ENCODE measurements at places on chromosomes 6 and 20.

DNA sequence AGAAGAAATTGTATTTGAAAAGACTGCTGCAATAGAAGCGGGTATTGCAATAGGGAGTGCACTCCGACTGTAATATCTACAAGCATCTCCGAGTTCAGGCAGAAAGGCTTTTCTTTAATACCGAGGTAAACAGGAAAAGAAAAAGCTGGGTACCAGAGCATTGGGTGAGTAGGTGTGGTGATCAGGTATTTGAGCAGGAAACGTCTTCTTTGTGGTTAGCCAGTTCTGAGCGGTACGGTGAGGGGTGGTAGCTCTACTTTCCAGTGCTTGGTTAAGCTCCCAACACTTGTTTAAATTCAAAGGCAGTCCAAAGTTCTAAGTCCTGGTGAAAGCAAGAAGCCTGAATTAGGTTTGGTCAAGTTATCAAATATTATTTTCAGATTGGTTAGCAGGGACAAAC is 404.1 kb downstream of the LMBRD1 start:
- DNase-seq = no peak

DNA sequence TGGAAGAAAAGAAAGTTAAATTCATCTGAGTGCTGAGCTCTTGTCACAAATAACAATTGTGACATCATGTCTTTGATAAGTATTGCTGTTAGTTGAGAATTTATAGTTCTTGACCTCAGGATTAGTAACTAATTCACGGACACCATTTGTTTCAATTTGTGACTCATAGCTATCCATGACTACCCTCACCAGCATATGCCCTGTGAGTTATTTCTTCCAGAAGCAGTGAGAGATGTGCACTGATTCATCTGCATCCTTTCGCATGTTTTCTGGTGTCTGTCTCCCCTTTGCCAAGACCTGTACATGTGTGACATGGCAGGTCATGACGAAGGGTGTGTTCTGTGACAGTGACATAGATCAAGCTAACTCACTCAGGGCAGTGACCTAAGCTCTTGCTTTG is 86.9 kb downstream of the SOBP start:
- DNase-seq = no peak

DNA sequence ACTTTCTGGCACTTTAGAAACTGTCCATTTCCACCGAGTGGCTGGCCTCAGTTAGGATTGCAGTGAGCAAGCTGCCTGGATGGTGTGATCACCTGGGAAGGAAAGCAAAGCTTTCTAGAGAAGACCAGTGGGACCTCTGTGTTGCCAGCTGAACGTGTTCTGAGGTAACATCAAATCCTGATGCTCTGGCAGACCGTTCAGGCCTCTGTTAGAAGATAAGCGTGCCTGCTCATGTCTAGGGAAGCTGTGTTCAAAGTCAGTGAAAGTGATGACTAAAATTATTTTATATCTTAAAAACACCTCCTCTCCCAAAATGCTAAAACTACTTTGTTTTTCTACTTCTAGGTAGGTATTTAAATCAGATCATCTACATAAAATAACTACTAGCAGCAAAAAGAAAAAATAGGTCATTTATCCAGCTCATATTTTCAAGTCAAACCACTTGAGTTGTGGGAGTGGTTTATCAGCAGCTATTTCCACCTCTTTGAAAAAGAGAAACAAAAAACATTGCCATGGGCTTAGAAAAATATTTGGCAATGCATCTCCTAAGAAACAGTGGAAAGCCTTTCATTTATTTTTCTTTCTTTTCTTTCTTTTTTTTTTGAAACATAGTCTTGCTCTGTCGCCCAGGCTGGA is 54.8 kb downstream of the CEP43 start:
- no peak for DNase-seq

- no peak for DNase-seq
Observed at GRCh38 chr6:107264357-107264840, 149.1 kb upstream of the BEND3 start.

DNA sequence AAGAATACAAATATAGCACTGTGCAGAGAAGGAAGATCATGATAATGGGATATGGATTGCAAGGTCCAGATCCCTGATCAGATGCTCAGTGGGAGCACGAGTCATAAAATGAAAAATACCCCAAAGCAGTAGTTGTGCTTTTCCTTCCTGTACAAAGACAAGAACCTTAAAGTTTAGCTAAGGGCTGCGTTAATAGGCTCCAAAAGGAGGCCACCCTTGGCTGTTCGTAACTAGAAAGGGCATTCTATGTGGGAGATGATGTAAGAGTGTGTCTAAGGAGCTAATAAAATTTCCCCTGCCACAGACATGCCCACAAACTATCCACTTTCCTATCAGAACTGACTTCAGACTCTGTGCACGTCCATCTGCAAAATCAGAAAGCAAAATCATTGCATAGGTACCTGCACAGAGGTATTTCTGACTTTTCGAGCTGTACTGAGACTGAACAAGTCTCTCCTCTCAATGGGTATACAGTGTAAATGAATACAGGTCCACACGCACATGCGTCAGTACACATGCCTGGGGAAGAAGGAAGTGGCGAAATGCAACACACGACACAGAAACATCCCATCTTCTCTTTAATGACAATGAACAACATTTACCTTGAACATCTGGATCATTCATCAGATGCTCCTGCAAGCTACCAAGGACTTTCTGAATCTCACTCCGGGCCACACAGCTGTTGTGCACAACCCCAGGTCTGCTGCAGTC is 16.9 kb upstream of the ANKRD60 start:
- DNase-seq = no peak

DNA sequence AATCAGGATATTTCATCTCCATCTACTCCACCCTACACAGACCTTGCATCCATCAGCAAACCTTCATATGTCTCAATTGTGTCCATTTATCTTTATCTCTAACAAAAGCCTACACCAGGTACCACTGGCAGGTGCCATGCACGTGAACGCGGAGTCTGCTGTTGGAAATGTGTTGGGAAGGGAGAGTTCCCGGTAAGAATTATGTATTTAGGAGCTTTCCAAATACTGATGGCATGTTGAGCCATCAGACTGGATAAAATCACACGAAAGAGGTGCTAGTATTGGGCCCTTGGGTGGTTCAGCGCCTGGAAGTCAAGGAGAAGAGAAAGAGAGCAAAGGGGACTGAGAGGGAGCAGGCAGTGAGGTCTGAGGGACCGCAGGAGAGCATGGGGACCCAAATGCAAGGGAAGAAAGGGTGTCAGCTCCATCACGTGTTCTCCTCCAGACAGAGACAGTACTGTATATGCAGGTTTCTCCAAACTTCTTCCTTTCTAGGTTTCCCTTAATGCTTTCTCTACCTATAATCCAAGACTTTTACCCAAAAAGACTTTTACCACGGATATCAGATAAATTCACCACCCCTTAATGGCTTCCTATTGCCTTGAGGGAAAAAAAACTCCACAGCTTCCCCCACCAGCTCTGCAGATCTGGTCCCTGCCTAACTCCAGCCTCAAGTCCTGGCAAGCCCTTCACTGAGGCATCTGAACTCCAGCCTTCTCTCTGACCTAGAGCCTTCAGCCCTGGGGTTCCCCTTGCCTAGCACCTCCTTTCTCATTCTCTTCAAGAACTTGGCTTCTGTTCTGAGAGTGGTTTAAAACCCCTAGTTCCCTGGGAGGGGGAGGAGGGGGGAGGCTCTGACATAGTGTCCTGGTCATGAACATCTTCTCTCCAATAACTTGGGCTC is 4.8 kb upstream of the ZNF217 start:
- DNase-seq = no peak

DNA sequence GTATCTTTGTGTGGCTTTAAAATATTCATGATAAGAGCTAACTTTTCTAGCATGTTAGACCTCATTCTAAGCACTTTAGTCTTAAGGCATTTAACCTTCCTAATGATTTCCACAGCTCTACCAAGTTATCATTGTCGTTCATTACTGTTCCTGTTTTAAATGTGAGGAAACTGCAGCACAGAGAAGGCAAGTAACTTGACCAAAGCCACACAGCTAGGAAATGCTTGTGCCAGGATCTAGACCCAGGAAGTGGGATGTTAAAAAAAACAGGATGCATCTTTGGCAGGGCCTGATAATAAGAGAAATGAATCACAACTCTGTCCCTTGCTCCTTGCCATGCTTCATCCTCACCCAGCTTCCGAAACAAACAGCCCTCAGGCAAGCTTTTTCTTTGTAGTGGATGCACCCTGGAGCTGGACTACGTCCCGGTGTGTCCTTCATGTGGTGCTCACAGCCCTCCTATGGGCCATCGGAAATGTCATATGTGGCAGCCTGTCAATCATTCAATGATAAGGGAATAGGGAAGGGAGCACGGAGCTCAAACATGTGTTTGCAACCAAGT is 196.9 kb upstream of the RREB1 start:
- DNase-seq = no peak

- no peak for DNase-seq
Observed at GRCh38 chr20:45340951-45341350, 7.3 kb downstream of the SDC4 start.

GRCh38 chr20:31842471-31843157 is 2.8 kb downstream of the FOXS1 start:
- DNase-seq = no peak

DNA sequence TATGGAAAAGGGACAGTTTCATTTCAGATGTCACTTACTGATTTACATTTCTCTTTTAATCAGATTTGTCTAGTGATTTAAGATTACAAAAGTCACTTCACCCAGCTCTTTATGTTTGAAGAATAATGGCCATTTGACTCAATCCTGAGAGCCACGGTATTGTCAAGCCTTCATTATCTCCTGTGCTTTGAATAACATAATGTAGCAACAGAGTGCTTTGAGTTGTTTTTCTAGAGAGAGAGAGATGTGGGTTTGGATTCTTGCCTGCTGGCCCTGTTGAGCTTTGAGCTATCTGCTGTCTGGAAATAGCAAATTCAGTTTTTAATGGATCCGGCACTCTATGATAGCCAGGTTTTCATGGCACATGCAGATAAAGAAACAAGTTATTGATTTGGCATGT is 478.4 kb upstream of the SOX4 start:
- DNase-seq = no peak

DNA sequence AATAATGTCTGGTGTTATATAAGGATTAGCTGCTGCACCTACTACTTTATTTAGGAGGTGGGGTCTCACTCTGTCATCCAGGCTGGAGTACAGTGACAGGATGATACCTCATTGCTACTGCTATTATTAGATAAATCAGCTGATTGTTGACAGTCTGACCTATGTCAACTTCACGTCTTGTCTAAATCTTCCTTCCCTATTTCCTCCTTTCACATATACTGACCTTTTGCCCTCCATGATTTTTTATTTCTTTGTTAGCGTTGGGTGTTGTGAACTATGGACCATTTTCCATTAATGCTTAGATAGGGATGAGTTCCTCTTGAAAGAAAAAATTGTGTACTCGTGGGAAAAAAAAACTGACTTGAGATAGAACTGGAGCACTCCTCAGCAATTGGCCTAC is 109.9 kb upstream of the BEND6 start:
- no peak for DNase-seq

DNA sequence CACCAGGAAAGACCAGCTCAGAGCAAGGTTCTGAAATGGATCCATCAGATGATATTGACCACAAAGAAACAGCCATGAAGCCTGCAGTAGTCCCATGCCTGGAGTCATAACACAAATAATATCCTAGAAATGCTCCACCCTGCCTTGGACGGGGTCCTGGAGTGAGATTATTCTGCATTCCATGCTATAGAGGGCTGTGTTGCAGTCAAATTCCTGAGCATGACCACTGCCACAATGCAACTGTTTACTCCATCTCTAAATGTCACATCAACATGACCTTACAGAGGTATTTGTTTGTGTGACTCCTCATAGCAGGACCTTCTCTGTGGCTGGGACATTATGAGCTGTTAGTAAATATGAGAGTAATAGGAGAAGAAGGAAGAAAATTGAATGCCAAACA is 257.5 kb upstream of the TCF21 start:
- DNase-seq = no peak

DNA sequence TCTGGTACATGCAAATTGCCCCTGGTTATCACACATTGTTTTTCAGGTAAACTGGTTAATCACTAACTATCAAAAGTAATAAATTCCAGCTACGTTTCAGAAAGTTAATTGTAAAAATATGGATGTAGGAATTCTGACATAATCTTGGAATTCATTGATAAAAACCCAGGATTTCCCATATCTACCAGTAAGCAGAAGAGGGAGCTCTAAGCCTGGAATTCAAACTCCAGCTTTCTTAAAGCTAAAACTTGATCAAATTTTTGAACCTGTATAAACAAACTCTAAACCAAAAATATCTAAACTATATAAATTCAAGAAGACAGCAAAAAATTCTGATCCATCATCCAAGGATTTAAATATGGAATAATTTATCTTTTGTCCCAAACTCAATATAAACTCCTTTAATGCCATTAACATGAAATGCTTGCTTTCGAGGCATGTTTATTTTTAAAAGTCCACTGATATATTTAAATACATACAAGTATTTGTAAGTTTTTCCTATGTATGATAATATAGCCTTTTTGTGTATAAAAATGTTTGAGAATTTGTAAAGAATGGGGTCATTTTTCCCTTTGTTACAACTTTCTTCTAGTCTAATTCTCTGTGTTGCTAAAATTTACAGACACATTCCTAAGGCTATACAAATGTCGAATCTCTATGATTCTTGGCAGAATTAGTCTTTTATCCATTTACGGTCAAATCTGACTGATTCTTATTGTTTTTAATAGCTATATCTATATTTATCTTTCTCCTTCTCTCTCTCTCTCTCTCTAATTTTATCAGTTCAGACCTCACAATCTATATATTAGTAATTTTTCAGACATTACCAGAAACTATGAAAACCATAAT is 91.4 kb upstream of the RNF217 start:
- no peak for DNase-seq

DNA sequence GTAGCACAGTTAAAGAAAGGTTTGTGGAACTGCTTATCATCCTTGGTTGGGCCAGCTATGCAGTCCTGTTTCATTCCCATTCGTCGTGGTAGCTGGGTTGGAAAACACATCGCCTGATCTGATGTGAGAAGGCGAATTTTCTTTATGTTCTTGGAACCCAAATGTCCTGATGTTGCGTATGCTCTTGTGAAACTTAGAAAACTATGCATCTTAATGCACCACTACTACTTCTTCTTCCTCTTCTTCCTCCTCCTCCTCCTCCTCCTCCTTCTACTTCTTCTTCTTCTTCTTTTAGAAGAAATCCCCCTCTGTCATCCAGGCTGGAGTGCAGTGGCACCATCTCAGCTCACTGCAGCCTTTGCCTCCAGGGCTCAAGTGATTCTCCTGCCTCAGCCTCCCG is 381.6 kb downstream of the UTRN start:
- no peak for DNase-seq

DNA sequence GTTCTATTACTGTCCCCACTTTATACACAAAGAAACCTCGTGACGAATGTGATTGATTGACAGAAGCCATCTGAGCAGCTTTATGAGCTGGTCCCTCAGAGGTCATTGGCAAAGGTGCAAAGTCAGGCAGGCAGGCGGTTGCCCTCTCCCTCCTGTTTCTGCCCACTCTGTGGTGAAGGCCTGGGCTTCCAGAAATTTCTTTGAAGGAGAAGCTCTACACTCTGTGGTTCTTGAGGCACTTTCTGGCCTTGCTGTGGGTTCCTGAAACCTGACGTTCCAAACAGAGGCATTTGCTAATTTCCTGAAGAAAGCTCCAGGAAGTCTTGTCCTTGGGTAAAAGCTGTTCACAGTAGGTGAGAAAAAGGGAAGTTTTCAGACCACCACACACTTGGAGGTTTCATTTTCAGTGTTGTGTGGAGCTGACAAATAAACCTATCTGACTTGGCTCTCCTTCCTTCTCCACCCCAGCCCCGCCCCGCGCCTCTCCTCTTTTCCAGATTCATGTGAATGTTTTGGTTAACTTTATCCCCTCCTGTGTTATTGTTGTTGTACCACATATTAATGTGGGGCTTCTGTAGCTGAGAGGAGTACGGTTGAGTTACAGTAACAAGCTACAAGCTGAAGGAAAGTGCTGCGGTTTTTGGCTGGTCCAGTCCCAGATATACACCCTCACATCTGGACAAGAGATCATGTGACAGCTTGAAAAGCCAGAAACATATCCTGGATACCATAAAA is 274.1 kb downstream of the CLIC5 start:
- no peak for DNase-seq
